Stimulated activated CD4-positive, alpha-beta T cell treated with anti-CD3 and anti-CD28 coated beads, Interleukin-1b, Interleukin-23, amount 100 ng/mL, for 1 hour (primary cell): ENCODE measurements at places on chromosomes 5 and 9.

- no peak for DNase-seq
These were observed 144.9 kb downstream of the CEP120 start for GRCh38 chr5:123278284-123278683.

DNA sequence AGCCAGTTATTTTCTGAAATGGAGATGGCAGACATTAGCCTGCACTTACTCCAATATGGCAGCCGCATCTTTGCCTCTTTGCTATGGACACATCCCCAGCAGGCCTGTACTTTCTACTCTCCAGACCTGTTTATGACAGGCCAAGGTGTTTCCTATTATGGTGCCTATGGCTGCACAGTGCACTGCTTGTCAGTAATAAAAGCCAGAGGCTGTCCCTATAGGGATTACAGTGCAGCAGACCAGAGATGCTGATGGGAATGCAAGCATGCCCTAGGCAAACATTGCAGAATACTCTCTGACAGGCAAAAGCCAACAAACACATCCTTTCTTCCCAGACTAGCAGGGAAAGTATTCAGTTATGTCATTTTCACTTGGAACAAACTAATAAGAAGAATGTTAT is 442.9 kb downstream of the RAB3C start:
- DNase-seq = no peak

DNA sequence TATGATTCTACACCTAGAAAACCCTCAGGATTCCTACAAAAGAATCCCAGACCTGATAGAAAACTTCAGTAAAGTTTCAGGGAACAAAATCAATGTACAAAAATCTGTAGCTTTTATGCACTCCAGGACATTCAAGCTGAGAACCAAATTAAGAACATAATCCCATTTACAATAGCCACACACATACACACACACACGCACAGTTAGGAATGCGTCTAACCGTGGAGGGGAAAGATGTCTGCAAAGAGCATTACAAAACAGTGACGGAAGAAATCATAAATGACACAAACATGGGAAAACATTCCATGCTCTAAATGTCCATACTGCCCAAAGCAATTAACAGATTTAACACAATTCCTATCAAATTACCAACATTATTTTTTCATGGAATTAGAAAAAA is 51.4 kb upstream of the CAST start:
- DNase-seq = no peak

- no peak for DNase-seq
These were observed 67.4 kb upstream of the HRH2 start for GRCh38 chr5:175590471-175590881.

- DNase-seq = no peak
These were observed 55.1 kb downstream of the WHRN start for GRCh38 chr9:114450181-114450580.

GRCh38 chr9:16152276-16153101 is 599.6 kb downstream of the CCDC171 start:
- DNase-seq = no peak

DNA sequence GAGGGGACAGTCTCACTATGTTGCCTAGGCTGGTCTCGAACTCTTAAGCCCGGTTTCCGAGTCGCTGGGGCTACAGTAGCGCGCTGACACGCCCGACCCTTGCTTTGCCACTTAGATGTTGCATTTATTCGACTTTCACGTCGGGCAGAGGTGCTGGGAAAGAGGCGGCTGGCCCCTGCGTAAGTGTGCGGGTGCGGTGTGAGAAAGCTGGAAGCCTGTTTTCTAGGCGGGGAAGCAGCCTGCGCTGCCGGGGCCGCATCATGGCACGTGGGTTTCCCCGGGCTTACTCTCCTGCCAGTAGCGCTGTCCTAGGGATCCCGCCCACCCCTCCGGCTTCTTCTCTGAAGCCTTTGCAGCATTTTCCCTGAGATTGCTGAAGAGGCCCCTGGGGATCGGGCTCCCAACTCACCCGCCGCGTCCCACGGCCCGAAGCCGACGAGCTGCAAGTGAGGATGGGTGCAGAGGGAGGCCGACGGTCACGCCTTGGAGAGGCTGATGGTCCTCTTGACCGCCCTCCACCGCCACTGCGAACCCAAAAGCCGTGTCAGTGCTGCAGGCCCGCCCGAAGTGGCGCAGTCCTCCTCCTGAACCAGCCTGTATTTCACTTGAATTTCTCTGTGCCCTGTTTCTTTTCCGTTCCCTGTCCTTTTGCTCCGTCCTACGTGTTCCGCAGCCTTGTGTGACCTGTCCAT is 5.8 kb upstream of the TRIM41 start:
- DNase-seq = no peak

GRCh38 chr9:110443146-110443865 is 105.6 kb upstream of the TXNDC8 start:
- DNase-seq = no peak

DNA sequence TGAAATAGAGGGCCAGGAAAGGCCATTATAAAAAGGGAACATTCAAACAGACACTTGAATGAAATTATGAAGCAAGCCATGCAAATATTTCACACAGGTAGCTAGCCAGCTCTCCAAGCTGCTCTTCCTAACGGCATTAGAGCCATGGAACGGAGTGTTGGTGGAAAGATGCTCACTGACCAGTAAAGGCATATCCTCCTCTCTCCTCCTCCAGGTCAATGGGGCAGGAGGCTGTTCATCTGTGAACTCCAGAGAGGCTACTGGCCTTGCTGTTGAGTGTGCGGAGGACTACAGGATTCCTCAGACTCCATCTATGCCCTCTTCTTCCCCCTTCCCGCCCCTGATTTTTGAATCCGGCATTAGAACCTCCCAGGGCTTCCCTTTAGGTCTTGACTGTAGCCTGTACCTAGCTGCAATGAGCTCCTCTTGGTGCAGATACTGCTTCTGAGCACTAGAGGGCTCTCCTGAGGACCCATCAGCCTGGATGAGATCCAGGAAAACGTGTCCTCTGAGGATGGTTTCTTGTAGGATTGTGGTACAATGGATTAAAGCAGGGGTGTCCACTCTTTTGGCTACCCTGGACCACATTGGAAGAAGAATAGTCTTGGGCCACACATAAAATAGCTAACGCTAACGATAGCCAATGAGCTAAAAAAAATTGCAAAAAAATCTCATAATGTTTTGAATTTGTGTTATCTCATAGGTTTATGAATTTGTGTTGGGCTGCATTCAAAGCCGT is 162.2 kb downstream of the SREK1 start:
- DNase-seq = no peak

- DNase-seq = no peak
These were observed 110.3 kb downstream of the SLC12A2 start for GRCh38 chr5:128193665-128194390.

DNA sequence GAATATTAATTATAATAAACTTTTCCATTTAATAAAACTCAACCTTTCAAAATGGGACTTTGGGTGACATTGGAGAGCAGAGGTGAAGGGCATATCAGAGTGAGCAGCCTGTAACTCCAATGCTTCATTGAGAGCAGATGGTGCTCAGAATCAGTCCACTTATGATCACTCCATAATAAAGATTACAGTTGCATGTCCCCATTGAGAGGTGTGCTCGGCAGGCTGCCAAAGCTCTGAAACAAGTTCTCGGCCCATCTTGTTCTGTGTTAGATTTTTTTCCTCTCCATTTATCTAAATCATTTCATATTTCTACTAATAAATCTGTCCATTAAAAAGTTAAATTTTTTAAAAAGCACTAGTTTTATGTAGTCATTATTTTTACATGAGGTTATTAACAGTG is 1786.4 kb upstream of the WWC1 start:
- DNase-seq = no peak

DNA sequence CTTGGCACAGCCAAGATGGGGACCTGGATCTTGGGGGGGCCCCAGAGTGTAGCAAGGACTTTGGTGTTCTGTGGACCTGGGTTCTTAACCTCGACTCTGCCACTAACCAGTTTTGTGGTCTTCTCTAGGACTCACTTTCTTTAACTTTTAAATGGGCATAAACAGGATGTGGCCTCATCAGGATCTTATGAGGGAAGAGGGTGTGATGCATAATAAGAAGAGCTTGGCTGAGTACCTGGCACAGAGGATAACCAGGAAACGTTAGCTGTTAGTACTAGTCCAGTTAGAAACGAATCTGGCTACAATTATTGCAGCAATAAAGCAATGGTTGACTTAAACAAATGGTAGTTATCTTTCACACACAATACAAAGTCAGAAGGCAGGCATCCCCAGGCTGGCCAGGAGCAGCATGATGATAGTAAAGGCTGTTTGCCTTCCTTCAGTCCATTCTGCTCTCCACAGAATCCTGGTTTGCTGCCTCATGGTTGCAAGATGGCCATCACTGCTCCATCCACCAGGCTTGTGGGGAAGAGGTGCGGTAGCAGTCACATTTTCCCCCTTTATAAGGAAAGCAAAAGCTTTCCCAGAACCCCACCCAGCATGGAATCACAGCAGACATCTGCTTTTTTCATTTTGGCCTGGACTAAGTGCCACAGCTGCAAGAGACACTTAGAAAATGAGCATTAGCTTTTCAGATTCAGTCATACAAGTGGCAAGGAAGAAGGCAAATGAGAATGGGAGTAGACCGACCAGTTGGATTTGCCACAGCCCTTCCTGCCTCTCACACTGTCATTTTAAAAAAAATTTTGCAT is 225.0 kb downstream of the AOPEP start:
- DNase-seq = no peak

DNA sequence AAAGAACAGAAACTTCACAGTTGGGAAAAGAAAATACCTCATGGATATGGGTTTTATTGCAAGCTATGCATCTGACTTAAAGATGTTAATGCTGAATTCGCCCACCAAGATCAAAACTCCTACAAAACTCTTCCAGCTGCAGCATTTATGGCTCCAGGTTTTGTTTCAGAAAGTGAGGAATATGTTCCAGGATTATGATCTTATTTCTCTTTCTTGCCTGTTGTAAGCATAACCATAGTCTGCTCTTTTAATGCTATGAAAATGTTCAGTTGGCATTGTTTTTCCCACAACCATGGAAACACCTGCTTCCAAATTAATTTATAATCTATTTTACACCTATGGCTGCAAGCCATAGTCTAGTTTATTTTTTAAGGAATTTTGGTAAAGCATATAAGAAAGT is 34.9 kb upstream of the FST start:
- DNase-seq = no peak

DNA sequence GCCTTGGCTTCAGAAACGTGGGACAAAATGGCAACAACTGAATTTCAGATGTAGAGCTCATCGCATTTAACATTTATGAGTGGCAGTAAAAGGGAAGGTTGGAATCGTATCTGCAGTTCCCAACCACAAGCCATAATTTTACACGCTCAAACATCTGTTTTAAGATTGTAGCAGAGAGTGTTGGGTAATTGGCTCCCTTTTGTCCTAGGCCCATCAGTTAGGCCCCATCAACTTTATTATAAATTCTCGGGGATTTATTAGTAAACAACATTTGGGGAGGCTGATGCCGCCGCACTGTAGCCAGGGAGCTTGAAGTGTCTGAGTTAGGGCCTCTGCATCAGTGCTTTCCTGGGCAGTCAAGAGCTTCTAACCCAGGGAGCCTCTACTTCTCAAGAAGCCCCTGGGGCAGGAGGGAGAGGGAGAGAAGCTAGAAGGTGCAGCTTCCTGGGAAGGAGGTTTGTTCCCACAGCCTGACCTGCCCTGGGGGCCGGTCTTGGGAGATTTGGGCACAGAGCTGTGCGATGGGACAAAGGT is 66.2 kb downstream of the HSPA4 start:
- no peak for DNase-seq

DNA sequence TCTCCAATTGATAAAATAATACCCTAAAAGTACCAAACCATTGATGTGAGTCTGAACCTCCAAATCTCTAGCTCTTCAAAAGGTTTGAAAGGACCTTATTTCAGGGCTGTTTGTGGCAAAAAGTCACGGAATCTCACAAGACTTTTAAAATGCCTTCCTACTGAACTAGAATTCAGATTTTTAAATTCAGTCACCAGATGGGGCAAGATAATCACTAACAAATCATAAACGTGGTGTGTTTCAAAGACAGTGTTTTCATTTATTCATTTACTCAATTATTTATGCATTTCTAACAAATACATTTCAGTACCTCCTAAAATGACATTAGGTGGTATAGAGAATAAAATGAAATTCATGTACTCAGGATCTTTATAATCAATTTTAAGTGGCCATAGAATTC is 68.2 kb upstream of the SMC2 start:
- no peak for DNase-seq

DNA sequence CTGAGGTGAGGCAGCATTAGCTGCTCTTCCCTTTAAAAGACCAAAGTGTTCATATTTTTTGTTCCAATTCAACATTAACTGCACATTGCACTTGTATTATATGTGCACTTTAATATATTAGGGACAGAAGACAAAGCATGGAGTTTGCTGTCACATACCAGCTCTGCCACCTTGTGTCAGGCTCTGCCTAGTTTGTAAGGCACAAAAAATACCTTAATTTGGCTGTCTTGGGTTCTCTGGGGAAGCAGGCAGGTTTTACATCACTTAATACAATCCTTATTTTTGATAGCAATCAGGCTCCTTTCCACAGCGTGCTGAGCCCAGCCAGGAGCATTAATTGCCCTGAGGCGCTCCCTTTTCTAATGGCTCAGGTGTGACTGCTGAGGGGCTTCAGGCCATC is 131.8 kb downstream of the SCAMP1 start:
- no peak for DNase-seq

DNA sequence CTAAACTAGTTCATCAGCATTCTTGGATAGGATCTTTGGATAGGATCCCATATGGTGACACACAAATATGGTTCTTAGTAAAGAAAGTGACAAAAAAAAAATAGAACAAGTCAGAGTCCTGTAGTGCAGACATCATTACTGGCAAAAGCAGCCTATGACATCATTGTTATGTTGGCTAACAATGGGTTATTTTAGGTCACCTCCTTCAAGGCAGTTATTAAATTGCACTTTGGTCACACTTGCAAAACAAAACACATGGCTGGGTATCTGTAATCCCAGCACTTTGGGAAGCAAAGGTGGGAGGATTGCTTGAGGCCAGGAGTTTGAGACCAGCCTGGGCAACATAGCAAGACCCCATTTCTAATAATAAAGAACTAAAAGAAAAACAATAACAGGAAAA is 185.9 kb downstream of the KIAA0825 start:
- DNase-seq = no peak

DNA sequence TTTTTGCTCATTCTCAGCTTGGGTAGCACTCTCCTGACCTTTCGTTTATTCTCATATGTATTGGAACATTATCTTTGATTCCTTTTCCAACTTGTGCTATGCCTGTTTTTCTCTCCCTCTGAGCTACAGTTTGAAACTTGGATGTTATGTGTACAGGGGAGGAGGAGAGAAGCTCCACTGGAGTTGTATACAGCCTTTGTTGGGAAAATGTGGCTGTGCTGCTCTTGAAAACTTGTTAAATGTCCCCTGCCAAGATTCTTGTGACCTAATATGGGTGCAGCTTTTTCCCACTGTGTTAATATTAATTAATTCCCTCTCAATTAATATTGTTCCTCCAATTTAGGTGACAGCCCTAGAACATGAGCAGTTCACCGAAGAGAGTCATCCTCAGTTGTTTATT is 235.4 kb downstream of the AOPEP start:
- no peak for DNase-seq

- no peak for DNase-seq
These were observed 50.9 kb downstream of the ANKRD31 start for GRCh38 chr5:75185763-75186162.

DNA sequence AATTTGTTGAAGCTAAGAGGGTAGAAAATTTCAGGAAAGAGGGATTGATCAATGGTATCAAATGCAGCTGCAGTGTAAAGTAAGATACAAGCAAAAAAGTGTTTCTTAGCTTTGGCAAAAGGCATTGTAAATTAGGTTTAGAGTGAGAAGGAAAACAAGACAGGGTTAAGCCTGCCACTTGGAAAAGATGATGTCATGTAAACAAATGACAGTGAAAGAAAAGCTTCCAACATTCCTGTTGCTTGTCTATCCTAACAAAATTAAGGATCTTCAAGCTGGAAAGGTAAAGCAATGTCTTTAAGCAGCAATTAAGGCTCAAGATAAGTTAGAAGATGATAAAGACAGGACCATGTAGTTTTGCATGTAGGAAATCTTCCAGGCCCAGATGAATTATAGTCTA is 139.1 kb upstream of the PPP2R2B start:
- no peak for DNase-seq
